ENCODE measurements at places on chromosomes 2 and 18. TPM values are rescaled to one million over a fixed set of nuclear protein-coding genes. Genes with fewer than 3 reads are reported as not detected.

GRCh38 chr2:153939124-153939796 lies 67.5 kb downstream of the GALNT13 start:
- DNase-seq, result no peak
- H3K27ac ChIP-seq, result no peak overlapping the region
- no peaks in the 10 kb centered on the region for H3K36me3 ChIP-seq
- H3K27me3 ChIP-seq, result no peaks in the 10 kb centered on the region

DNA sequence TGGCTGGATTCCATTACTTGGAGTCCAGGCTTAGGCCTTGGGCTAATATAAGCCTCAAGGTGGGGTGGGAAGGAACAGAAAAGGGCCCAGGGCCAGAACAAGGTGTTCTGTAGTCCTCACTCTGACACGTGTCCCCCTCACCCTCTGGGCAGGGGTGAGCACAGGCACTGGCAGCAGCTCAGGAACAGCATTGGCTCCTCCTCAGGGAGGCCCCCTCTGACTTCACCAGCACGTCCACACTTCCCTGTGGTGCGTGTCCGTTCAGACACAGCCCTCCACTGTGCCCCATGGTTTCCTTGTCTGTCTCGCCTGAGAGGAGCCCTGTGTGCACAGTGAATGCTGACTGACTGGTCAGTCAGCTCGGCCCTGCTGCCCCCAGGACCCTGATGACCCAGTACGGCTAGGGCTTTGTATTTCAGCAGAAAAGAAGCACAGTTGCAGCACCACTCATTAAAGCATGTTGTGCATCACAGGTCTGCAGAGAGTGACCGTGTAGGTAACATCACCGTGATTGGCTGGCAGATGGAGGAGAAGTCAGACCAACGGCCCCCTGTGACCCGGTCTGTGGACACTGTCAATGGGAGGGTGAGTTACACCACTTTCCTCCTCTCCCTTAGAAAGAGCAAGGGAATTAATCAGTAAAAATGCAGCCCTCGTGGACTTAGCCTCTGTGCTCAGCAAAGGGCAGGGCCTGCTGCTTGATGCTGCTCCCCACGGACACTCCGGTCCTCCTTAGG lies 70.8 kb downstream of the COA5 start:
- no peak overlapping the region for H3K4me3 ChIP-seq
- H3K4me1 ChIP-seq, result no peaks in the 10 kb centered on the region
- H3K27ac ChIP-seq, result no peak overlapping the region
- peaks cover 72% of the 10 kb centered on the region for H3K36me3 ChIP-seq
- no peaks in the 10 kb centered on the region for H3K27me3 ChIP-seq

DNA sequence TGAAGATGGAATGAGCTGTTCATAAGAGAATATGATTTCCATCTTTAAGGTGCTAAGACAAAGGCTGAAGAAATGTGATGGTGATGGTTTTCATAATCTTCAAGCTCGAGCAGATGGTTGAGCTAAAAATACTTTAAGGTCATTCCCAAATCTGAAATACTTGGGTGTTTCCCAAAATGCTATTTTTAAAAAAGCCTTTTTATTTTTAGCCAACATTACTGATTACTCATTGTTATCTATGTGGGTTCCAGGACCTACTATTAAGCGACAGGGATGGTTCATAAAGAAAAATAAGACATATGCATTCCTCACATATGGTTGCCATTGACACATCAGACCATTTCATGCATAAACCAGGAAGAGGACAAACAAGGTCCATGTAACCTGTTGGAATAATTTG lies 298.5 kb downstream of the PLCL1 start:
- H3K36me3 ChIP-seq, result peaks cover 6% of the 10 kb centered on the region
- no peaks in the 10 kb centered on the region for H3K27me3 ChIP-seq
- peak overlapping the region; percentile 55 for H3K27ac ChIP-seq
- peaks cover 20% of the 10 kb centered on the region for H3K4me1 ChIP-seq

DNA sequence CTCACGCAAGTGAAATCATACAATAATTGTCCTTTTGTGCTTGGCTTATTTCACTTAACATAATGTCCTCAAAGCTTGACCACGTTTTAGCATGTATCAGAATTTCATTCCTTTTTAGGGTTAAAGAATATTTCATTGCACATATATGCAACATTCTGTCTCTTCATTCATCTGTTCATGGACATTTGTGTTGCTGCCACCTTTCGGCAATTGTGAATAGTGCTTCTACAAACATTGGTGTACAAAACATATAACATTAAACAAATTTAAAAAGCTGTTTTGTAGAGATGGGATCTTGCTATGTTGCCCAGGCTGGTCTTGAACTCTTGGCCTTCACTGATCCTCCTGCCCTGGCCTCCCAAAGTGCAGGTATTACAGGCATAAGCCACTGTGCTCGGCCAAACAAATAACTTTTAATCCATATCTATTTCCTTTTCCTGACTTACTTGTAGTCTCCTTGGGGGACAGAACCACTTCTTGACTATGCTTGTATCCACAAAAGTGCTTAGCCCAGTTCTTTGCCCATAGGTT lies 209.3 kb downstream of the SLC4A3 start:
- no peak for DNase-seq
- no peaks in the 10 kb centered on the region for H3K4me1 ChIP-seq
- no peak overlapping the region for H3K4me3 ChIP-seq

BMPR2 gene
- 54.1 TPM for total RNA-seq
